H1 (cell line): ENCODE measurements at places on chromosomes 6 and 20. TPM values are rescaled to one million over a fixed set of nuclear protein-coding genes. Genes with fewer than 3 reads are reported as not detected.

The OR2J3 gene
- not detected in 2 replicates for total RNA-seq

The PCSK2 gene
- 1.9 and 2.1 TPM in 2 replicates for total RNA-seq

The COL11A2 gene
- total RNA-seq, result 2.8 and 3.5 TPM in 2 replicates

The SLC26A8 gene
- total RNA-seq, result 0.56 and 1.1 TPM in 2 replicates

The MATN4 gene
- 4.0 and 4.4 TPM in 2 replicates for total RNA-seq

The PDE10A gene
- total RNA-seq, result 2.4 and 2.6 TPM in 2 replicates

The TOX2 gene
- total RNA-seq, result 3.4 TPM in 2 replicates

DNA sequence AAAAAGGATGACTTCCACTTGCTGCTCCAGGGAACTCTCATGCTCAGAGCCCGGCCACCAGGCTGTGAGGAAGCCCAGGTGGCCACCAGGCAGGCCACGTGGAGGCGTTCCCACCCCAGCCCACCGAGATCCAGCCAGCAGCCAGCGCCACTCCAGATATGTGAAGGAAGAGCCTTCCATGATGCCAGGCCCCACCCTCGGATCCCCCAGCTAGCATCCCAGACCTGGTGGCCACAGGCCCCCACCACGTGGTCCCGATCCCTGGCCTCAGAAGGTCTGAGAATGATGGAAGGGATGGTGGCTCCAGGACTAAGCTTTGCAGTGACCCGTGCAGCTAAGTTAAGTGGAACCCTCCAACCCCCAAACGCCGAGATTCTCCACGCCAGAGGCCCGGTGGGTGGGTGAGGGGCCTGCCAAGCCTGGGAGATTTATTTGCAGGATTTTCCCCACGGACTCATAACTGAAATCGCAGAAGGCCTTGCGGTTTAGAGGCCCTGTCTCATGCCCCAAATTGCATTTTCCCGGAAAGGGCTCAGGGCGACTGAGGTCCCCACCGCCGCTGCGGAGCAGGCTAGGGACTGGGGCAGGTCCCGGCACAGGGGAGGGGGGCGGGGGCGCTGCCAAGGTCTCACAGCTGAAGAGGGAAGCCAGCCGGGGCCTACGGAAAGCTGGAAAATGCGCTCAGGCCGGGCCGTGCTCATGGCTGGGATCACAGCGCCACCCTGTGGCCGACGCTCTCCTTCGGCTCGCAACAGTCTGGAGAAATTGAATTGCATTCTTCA lies 31.1 kb upstream of the CST7 start:
- DNase-seq, result peak; percentile 67
- no peak overlapping the region for H3K27ac ChIP-seq
- H3K4me1 ChIP-seq, result no peaks in the 10 kb centered on the region
- H3K36me3 ChIP-seq, result no peaks in the 10 kb centered on the region
- no peaks in the 10 kb centered on the region for H3K27me3 ChIP-seq
- no peak overlapping the region for H3K4me3 ChIP-seq

DNA sequence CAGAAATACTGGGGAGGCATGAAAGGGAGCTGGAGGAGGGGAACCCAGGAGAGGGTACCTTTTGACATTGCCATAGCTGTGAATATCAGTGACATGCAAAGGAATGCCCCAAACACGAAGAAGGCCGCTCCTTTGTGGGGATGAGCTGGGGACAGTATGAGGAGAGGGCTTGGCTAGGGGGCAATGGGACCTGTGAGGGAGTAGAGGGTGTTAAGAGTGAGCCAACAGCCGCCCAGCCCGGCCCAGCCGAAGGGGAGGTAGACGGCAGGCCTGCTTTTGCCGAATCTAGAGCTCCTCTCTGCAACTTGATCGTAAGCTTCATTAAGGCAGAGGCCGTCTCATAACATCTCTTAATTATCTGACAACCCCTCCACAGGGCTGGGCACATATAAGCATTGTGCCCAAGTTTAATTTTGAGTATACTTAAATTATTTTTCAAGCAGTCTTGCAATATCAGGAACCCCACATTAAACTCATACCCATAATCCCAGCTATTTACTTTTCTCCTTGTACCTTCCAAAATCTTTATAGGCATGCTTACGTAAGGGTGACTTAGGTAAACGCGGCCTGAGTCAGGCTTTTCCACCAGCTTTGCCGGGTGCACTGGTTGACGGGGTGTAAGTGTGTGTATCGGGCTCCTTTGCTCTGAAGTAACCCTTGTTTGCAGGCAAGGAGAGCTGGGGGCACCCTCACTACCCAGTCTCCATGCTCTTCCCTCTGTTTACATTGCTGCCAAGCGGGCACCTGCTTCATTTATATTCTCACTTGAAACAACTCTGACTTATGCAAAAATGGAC lies 24.9 kb upstream of the VEGFA start:
- no peaks in the 10 kb centered on the region for H3K36me3 ChIP-seq
- no peak overlapping the region for H3K27ac ChIP-seq
- H3K4me1 ChIP-seq, result peaks cover 2% of the 10 kb centered on the region; the same call in 1 of the 2 replicates
- no peak overlapping the region for H3K4me3 ChIP-seq

DNA sequence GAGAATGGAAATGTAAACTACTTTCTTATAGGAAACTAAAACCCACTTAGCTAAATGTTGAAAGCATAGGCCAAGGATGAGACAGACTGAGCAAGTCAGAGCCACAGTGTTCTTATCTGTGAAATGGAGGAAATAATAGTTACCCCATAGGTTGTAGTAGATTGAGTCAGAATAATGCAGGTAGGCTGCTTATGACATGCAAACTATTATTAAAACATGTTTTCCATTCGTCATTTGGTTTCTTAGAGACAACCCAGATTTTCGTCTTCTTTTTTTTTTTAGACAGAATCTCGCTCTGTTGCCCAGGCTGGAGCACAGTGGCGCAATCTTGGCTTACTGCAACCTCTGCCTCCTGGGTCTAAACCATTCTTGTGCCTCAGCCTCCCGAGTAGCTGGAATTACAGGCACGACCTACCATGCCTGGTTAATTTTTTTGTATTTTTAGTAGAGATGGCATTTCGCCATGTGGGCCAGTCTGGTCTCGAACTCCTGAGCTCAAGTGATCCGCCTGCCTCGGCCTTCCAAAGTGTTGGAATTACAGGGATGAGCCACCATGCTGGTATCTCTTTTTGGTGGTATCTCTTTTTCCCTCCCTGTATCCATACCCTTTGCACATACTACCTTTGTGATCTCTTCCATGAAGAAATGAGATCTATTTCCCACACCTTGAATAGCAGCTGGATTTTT lies 196.5 kb upstream of the ZNF217 start:
- no peak for DNase-seq
- no peak overlapping the region for H3K27ac ChIP-seq
- no peak overlapping the region for H3K4me3 ChIP-seq
- H3K4me1 ChIP-seq, result peaks cover 9% of the 10 kb centered on the region

- no peaks in the 10 kb centered on the region for H3K4me1 ChIP-seq
- H3K4me3 ChIP-seq, result no peak overlapping the region
- H3K27ac ChIP-seq, result no peak overlapping the region
- H3K27me3 ChIP-seq, result no peaks in the 10 kb centered on the region
- no peaks in the 10 kb centered on the region for H3K36me3 ChIP-seq
These were observed 1849.3 kb upstream of the DEFB115 start for GRCh38 chr20:29408034-29408695.

DNA sequence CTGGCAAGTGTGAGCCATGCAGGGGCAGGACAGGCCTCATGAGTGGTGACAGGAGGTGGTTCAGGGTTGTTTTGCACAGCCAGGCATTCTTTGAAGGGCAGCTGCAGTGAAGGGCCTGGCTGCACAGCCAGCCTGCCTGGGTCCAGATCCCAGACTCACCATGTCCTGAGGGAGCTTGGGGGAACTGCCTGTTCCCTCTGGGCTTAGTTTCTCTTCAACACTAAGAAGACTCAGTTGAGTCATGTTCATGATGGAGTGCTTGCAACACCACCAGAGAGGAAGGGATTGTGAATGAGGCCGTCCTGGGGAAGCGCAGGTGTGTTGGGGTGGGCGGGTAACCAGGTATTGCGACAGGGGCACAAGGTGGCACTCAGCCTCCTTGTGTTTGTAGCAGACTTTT lies 102.4 kb downstream of the CDH26 start:
- no peaks in the 10 kb centered on the region for H3K36me3 ChIP-seq
- no peak for DNase-seq
- 0 out of 2 replicates have a peak, but pooled peaks cover 2% of the 10 kb centered on the region for H3K27me3 ChIP-seq
- H3K27ac ChIP-seq, result no peak overlapping the region

DNA sequence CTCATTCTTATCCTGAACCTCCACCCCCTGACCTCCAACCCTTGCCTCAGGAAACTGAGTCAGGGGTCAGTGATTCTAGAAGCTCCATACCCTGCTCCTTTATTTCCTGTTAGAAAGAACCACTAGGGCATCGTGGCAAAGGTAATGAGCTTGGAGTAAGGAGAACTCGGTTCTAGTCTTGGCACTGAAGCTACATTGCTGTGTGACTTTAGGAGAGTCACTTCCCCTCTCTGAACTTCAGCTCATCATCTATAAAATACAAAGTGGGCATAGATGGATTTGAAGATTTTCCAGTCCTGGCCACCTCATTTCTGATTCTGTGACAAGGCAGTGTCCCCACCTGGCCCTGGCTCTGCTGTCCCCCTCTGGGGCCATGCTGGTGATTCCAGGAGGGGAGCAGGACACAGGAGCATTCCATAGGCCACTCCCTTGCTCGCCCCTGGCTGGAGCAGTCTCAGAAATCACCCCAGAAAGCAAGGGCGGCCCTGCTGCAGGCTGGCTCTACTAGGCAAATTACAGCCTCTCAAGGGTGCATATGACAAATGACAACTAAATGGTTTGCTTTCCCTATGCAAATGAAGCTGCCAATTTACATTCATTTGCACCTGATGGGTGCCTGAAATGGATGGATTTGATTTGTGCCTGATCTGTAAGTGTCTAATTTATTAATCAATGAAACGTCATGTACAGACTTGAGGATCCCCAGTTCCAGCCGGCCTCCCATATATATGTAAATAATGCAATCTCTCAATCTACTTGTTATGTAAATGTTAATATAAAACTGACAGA lies 62.2 kb downstream of the LRFN2 start:
- no peak for DNase-seq
- no peaks in the 10 kb centered on the region for H3K36me3 ChIP-seq
- peak overlapping the region; percentile 34; the same call in 1 of the 2 replicates for H3K4me3 ChIP-seq
- H3K27me3 ChIP-seq, result no peaks in the 10 kb centered on the region
- no peak overlapping the region for H3K27ac ChIP-seq

DNA sequence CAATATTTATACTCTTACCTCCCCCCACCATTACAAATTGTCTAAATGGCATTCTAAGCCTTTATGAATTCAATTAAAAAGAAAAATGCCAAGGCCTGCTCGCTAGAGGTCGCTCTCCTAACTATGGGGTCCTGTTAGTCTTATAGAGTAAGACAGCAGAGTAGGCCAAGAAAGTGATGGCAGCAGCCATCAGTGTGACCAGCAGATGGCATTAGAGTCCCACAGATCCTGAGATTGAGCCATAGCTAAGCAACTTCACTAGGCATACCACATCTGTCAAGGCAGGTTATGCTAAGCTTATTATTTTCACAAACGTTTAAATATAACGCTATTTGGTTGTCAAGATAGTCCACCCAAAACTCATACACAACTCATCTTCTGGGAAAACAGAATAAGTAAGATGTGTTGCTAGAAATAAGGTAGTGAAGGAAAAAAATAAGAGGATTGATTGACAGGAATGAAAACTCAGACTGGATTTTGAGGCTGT lies 57.6 kb upstream of the SCAF8 start:
- peak; percentile 89 for DNase-seq
- H3K4me1 ChIP-seq, result no peaks in the 10 kb centered on the region
- no peak overlapping the region for H3K4me3 ChIP-seq
- no peaks in the 10 kb centered on the region for H3K27me3 ChIP-seq
- no peak overlapping the region for H3K27ac ChIP-seq
- no peaks in the 10 kb centered on the region for H3K36me3 ChIP-seq

GRCh38 chr20:62441987-62442539 lies 14.7 kb upstream of the RBBP8NL start:
- no peaks in the 10 kb centered on the region for H3K27me3 ChIP-seq
- H3K4me3 ChIP-seq, result no peak overlapping the region
- no peak overlapping the region for H3K27ac ChIP-seq
- no peaks in the 10 kb centered on the region for H3K4me1 ChIP-seq
- no peaks in the 10 kb centered on the region for H3K36me3 ChIP-seq
